ENCODE measurements at places on chromosomes 4 and X.

DNA sequence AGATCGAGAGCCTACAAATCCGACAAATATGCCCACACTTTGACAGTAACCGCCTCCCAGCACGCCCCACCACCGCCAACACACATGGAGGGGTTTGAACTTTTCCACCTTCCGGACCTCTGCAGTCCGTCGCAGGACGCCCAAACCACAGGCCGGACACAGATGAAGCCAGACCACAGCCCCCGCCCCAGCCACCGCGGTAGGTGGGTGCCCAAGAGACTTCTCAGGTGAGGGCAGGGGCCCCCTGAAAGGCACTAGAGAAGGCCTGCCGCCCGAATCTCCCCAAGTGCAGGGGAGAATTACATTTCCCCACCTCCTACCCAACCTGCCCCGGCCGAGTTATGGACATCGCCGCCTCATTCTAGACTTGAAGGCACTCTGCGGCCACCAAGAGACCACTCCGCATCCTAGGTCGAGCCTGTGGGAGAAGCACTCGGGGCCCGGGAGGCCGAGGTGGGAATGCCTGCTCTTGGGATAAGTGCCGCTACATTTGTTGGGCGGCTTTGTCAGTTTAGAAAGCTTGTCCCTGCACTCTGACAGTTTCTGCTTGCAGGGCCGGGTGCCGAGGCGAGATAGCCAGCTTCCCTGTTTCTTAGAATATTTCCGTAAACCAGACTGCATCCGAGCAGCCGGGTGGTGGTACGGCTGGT is 21.5 kb downstream of the HAND2 start:
- DNase-seq, result no peak

- DNase-seq, result no peak
These were observed 616.2 kb downstream of the ANKRD50 start for GRCh38 chr4:124096290-124096689.

DNA sequence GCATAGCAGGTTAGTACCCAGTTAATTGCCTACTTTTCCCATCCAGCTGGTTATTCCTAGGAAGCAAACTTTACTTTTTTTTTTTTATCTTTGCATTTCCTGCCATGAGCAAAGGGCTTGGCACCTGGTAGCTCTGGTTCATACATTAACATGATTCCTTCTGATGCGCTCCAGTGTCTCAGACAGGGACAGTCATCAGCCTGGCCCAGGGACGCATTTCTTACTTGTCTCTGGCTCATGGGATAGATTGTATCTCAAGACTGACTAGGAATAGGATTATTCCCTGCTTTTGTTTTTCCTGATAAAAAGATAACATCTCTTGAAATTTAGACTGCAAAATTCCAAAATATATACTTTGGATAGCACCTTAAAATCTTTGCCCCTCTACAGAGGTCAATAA is 571.5 kb upstream of the TENM3 start:
- DNase-seq, result no peak

- no peak for DNase-seq
These were observed 11.2 kb downstream of the IGFBP7 start for GRCh38 chr4:57098941-57099340.

Data from stimulated activated CD4-positive, alpha-beta T cell treated with anti-CD3 and anti-CD28 coated beads, Interleukin-12 subunit alpha, Interleukin-12 subunit beta, amount 100 ng/mL, for 24 hours (primary cell).